ENCODE measurements at places on chromosomes 2 and 18. TPM values are rescaled to one million over a fixed set of nuclear protein-coding genes. Genes with fewer than 3 reads are reported as not detected.

DNA sequence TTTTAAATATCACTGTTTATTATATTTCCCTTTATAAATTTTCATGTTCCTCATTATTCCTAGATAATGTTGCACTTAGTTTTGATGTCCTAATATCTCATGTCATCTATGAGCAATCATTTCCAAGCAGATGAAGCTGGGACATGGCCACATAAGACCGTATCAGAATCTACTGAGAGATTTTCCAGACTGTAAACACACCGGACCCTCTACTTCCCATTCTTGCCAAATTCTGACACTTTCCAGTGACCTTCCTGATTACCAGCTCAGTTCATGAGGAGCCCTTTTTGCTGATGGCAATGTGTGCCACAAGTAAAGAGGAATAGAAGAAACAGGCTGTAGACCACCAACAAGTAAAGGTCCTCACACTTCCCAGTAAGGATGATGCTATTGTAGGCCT is 20.3 kb upstream of the PDE1A start:
- DNase-seq, result no peak

EGR4 gene
- total RNA-seq, result not detected

CDH19 gene
- total RNA-seq, result 18.3 TPM

- DNase-seq, result no peak
Measured at GRCh38 chr2:109324861-109325260, 195.9 kb downstream of the SH3RF3 start.

- no peak for DNase-seq
Measured at GRCh38 chr2:216555274-216555673, 56.6 kb downstream of the RPL37A start.

- no peak for DNase-seq
Measured at GRCh38 chr2:134079373-134079772, 174.5 kb upstream of the MGAT5 start.

ANKRD30B gene
- not detected for total RNA-seq

- DNase-seq, result no peak
Measured at GRCh38 chr18:45764000-45764686, 40.2 kb downstream of the SLC14A1 start.

- DNase-seq, result no peak
Measured at GRCh38 chr2:38712871-38713270, 38.3 kb downstream of the SRSF7 start.

DNA sequence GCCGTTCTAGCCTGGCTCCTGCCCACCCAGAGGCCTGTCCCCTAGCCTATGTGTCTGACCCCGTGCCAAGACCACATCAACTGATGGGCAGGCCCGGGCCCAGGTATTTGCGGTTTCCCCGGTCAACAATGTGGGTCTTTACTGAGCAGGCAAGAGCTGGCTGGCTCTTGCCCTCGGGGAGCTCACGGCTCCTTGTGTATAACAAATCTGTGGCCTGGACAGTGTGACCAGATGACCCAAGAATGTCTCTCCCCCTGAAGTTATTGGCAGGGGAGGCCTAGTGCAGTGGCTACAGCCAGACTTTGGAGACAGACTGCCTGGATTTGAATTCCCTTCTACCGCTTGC is 179.6 kb downstream of the KLHL29 start:
- no peak for DNase-seq

- no peak for DNase-seq
Measured at GRCh38 chr2:9232886-9233285, 26.3 kb downstream of the ASAP2 start.

DNA sequence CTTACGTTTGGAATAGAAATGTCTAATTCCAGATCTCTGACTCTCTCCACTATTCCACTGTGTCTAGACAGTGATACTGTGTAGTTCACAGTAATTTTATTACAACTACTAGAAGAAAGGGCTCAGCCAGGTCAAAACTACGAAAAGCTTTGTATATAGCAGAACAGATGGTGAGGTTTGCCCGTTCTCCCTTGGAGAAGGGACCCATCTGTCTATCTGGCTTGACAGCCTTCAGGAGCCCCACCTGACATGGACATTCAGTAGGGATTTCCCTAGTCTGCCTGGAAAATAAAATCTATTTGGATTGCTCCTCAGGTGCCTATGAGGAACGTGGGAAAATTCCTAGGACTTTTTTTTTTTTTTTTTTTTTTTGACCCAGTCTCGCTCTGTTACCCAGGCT is 435.4 kb downstream of the NRXN1 start:
- DNase-seq, result no peak

GRCh38 chr2:41830600-41830999 is 217.2 kb upstream of the PKDCC start:
- no peak for DNase-seq
